ENCODE measurements at places on chromosomes 5 and 9.

DNA sequence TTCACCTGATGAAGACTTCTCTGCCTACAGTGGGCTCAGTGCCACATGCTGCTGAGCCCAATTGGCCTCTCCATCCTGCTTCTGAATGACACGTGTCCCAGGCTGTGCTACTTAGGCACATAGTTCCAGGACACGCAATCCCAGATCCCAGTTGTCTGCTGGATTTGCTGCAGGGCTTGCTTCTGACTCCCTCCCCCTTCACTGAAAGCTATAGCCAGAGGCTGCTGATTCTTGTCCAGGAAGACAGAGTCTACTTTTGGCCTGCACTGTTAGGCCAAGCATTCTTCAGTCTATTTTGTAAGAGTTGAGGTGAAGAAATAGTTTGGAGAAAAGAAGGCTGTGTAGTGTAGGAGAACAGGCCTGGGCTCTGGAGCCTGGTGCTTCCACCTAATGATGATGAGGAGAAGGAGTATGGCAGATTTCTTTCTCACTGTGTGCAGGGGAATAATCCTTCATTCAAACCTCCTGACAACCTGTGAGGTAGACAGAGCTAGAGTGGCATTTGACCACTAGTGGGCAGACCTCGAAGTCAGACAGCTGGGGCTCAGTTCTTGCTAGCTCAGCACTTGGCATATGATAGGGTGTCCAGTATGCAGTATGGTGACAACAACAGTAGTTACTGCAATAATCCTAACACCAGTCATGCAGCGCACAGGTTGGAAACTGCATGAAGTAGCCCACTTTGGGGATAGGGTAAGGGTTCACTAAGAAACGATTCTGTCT is 19.5 kb upstream of the ASPN start:
- DNase-seq, result no peak

GRCh38 chr9:26129217-26129616 is 451.0 kb upstream of the TUSC1 start:
- no peak for DNase-seq

- no peak for DNase-seq
Observed at GRCh38 chr9:4137234-4137633, 162.6 kb downstream of the GLIS3 start.

- DNase-seq, result no peak
Observed at GRCh38 chr5:136927571-136927970, 562.2 kb upstream of the TRPC7 start.

DNA sequence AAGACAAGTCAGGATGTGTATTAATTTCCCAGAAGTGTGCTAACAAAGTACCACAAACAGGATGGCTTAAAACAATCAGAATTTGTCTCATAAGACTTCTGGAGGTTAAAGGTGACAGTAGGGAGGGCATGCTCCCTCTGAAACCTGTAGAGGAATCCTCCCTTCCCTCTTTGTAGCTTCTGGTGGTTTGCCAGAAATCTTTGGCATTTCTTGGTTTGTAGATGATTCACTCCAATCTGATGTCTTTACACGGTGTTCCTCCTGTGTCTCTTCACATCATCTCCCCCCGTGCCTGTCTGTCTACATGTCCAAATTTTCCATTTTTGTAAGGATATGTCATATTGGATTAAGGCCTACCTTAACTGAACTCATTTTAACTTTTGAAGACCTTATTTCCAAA is 471.5 kb downstream of the ZNF608 start:
- no peak for DNase-seq

DNA sequence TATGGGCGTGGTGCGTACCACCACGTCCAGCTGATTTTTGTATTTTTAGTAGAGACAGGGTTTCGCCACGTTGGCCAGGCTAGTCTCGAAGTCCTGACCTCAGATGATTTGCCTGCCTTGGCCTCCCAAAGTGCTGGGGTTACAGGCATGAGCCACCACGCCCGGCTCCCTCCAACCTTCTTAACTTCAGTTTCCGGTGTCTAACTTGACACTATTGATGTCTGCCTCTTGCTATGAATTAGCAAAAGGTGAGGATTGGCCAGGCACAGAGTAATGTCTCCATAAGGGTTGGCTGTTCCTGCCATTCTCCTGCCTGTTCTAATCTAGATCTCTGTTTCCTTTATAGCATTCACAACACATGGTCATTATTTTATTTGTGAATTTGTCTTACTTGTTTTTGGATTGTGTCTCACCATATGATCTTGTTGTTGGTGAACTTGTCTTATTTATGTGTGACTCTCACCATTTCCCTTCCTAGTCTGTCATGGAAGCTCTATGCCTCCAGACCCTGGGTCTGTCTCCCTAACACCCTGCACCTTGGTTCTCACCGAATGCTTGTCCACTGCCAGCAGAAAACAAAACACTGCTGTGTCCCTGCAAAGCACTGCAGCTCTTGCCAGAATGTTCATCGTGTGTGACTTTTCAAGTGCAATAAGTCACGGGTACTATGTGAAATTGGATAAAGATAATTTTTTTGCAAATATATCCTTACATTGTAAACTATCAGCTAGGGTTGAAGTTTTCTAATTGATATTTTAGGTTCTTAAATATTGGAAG is 26.0 kb downstream of the BASP1 start:
- DNase-seq, result no peak

All from stimulated activated CD8-positive, alpha-beta memory T cell treated with anti-CD3 and anti-CD28 coated beads, Interleukin-7, amount 100 ng/mL, for 1 hour (primary cell).